ENCODE measurements at places on chromosomes 5 and 9. TPM values are rescaled to one million over a fixed set of nuclear protein-coding genes. Genes with fewer than 3 reads are reported as not detected.

Gene ACSL6
- 0.41 TPM for total RNA-seq

Gene IFNA21
- total RNA-seq, result not detected

Gene LHFPL2
- total RNA-seq, result 34.4 TPM

Gene IGFBPL1
- total RNA-seq, result not detected

Gene SCGB3A2
- total RNA-seq, result not detected

Gene ITGA1
- total RNA-seq, result 46.0 TPM

Gene EDIL3
- total RNA-seq, result 34.1 TPM

Gene PPP1R26
- total RNA-seq, result 25.3 TPM

Gene SLC36A3
- total RNA-seq, result not detected

Gene ZNG1A
- total RNA-seq, result 86.4 TPM

Gene PAPPA
- total RNA-seq, result 4.4 TPM

Gene TMEM215
- total RNA-seq, result not detected

Gene GALT
- 108 TPM for total RNA-seq

Gene BAAT
- total RNA-seq, result not detected

Gene INIP
- 22.3 TPM for total RNA-seq

Gene DAB2
- total RNA-seq, result 45.1 TPM

Gene CA9
- total RNA-seq, result not detected

Gene ADAMTS13
- 12.7 TPM for total RNA-seq

Gene SLC1A3
- total RNA-seq, result 0.20 TPM

Gene LCN6
- 1.1 TPM for total RNA-seq

Gene SH3RF2
- total RNA-seq, result 172 TPM

Gene TAF1L
- not detected for total RNA-seq

Gene MYMK
- not detected for total RNA-seq

Gene LCN9
- not detected for total RNA-seq

Gene PAEP
- total RNA-seq, result not detected

Gene FOXD1
- not detected for total RNA-seq

Gene PCDHGC3
- total RNA-seq, result 6.0 TPM

Gene CMBL
- 81.4 TPM for total RNA-seq

Data from transverse colon (tissue), 4 donors.